ENCODE measurements at places on chromosomes 7 and 10. TPM values are rescaled to one million over a fixed set of nuclear protein-coding genes. Genes with fewer than 3 reads are reported as not detected.
A peak's percentile ranks its signal among the peaks of the same experiment; 100 is the strongest.

- DNase-seq, result no peak
Measured at GRCh38 chr7:78568690-78569089, 770.1 kb downstream of the PHTF2 start.

DNA sequence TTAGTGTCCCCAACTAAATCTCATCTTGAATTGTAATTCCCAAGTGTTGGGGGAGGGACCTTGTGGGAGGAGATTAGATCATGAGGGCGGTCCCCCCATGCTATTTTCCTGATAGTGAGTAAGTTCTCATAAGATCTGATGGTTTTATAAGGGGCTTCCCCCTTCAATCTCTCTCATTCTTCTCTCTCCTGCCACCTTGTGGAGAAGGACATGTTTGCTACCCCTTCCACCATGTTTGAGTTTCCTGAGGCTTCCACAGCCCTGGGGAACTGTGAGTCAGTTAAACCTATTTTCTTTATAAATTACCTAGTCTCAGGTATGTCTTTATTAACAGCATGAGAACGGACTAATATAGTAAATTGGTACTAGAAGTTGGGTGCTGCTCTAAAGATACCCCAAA, 365.6 kb downstream of the ANKRD7 start:
- peak; percentile 79 for DNase-seq

DNA sequence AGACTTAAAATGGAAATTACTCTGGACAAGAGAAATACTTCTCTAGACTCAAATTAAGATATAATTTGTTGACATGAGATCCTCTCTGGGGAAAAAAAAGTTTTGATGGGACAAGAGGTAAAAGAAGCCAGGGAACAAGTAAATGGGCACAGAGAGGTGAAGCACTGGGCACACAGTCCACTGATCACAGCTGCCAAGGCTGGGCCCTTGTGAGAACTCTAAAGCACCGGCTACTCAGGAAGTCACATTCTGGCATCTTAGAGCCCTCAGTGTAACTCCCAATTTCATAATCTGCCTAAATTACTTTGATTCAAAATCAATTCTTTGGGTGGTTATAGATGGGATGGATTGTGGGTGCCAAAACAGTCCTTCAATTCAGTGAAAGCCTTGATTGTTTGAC, 123.2 kb upstream of the CACNA2D1 start:
- no peak for DNase-seq

DNA sequence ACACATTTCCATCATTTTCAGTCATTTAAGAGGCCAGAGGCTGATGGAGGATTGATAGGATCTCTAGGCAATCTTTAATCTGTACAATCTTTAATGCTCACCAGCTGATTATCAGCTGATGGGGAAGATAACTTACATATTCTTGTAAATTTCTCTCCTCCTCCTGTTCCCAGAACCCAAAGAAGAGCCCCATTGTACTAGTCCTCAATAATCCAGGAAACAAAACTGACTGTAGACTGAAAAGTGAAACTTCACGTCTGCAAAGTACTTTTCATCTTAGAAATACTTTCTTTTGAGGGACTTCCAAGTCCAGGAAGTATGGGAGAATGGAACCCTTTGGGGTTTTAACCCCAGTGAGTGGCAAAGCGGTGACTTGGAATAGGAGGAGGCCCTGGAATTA, 283.3 kb downstream of the FRMD4A start:
- peak; percentile 79 for DNase-seq

GRCh38 chr10:114048472-114048871, 4.8 kb downstream of the ADRB1 start:
- no peak for DNase-seq

- no peak for DNase-seq
Measured at GRCh38 chr7:41811941-41812340, 109.1 kb upstream of the INHBA start.

Gene SORBS1
- 37.0 TPM for total RNA-seq

Gene PDK4
- 331 TPM for total RNA-seq

Gene ZNF722
- not detected for total RNA-seq

All from SK-MEL-5 (cell line).